ENCODE measurements at places on chromosomes 4 and X.
A peak's percentile ranks its signal among the peaks of the same experiment; 100 is the strongest.

GRCh38 chr4:94519019-94519418, 67.3 kb downstream of the PDLIM5 start:
- no peak for DNase-seq

- DNase-seq, result no peak
These were observed 71.9 kb downstream of the PDLIM5 start for GRCh38 chr4:94523617-94524016.

DNA sequence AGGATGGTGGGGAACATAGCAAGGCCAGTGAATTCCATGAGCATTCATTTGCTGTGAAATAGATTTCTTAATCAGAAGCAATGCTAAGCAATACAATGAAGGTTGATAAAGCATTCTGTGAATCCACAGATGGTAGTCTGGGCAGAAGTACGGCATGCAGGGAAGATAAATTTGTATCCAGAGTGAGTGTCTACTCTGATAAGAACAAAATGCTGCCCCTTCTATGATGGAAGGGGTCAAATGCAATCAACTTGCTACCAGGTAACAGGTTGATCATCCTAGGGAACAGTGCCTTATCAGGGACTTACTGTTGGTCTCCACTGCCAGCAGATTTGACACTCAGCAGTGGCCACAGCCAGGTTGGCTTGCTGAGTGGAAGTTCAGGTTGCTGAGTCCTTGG, 189.4 kb downstream of the MAB21L2 start:
- DNase-seq, result no peak

DNA sequence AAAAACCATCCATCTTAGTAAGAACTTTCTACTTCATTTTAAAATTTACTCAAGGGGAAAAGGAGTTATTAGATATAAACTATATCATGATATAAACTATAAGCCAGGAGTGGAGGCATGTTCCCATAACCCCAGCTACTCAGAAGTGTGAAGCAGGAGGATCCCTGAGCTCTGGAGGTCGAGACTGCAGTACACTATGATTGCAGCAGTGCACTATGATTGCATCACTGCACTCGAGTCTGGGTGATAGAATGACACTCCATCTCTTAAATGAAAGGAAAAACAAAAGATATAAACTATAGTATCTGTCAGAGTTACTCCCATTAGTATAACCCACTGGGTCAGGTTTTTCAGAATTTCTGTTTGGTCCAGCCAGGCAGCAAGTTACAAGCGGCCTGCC, 47.6 kb downstream of the RPS3A start:
- DNase-seq, result no peak

GRCh38 chr4:110503270-110504083, 27.5 kb downstream of the ENPEP start:
- no peak for DNase-seq

DNA sequence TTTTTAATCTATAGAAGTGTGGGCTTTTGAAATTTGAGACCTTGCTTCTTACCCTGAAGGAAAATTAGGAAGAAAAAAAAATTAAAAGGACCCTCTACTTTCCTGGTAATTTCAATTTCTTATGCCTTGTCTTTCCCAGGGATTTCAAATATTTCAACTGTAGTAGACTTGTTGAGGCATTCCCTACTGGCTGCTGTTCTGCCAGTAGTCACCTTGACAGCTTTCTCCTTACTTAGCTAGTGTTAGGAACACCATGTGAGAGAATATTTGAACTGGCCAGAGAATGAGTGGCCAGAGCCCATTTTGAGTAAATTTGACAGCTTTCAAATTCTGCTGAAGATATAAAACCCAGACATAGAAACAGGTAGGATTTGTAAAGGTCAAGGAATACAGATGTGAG, 24.0 kb upstream of the GBA3 start:
- no peak for DNase-seq

GRCh38 chr4:23853986-23854660, 35.7 kb downstream of the PPARGC1A start:
- no peak for DNase-seq

- DNase-seq, result no peak
These were observed 160.7 kb upstream of the NPY2R start for GRCh38 chr4:155047755-155048154.

DNA sequence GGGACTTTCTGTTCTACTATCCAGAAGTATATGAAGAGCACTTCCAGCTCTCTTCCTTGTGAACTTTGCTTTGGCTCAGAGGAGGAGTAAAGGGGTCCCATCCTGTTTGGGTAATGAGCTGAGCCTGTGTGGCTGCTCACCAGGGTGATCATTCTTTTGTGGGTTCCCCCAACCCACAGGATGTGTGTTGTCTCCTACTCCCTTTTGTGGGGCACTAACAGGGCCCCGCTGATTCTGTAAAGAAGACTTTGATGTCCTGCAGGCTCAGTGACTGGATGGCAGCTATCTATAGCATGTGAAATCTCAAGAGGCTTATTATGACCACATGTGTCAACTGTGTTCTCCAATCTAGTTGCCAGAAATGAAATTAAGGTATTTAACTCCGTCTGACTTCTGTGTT, 40.8 kb downstream of the ZNF518B start:
- DNase-seq, result no peak

DNA sequence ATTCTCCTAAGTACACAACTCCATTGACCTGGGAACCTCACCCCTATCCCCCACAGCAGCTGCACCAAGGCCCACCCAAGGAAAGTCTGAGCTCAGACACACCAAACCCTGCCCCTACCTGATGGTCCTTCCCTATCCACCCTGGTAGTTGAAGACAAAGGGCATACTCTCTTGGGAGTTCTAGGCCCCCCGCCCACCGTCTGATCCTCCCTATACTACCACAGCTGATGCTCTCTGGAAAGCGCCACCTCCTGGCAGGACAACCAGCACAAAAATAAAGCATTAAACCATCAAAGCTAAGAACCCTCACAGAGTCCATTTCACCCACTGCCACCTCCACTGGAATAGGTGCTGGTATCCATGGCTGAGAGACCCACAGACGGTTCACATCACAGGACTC, 83.6 kb downstream of the ANAPC10 start:
- DNase-seq, result no peak

GRCh38 chr4:99736846-99737245, 79.2 kb upstream of the C4orf54 start:
- no peak for DNase-seq

DNA sequence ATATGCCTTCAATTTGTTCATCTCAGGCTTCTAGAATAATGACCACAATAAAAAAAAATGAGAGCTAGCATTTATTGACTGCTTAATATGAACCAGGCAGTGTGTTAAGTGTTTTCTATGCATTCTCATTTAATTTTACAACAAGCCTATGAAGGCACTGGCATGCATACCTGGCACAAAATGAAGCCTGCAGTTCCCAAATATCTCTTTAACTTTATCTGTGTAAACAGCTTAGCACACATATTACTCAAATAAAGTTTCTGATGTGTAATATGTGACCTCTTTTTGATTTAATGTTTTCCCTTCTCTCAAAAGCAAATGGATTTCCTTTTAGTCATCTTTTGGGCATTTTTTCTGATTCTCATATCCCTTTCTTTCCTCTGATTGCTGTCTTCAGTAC, 671.8 kb downstream of the PCDH7 start:
- DNase-seq, result no peak

DNA sequence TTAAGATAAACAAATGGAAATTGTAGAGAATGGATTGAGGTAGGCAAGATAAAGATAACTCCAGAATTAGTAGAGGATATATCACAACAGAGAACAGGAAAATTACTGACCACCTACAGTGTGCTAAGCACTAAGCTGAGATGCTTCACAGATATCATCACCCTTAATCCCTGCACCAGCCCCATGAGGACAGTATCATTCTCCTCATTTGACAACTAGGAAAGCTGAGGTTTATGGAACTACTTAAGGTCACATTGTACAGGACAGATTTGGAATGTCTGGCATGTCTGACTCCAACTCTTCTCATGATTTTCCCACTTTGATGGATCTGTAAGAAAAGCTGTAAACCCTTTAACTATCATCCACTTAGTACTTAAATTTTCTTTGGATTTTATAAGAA, 95.5 kb downstream of the CASK start:
- DNase-seq, result no peak

DNA sequence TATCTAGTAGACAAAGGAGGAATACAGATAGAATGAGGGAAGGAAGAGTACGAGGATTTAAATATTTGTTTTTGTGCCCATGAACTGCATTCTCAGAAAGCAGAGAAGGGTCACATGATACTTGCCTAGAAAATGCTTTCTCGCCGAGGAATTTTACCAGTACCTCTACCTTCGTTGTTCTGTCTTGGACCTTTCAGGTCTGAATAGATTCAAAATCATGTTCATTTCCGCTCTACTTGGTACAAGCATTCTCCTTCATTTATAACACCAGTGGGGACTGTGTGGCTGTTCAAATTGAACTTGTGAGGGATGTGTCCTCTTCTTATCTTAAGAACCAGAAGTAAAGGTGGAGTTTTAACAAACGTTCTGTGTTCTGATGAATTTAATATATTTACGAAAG, 1.9 kb downstream of the USP38 start:
- DNase-seq, result no peak

GRCh38 chrX:129649268-129650182, 5.2 kb downstream of the APLN start:
- DNase-seq, result no peak

GRCh38 chr4:55437356-55437796, 41.6 kb downstream of the TMEM165 start:
- DNase-seq, result no peak

GRCh38 chr4:98611677-98612317, 46.6 kb downstream of the TSPAN5 start:
- DNase-seq, result no peak

GRCh38 chr4:85659610-85660218, 184.8 kb downstream of the ARHGAP24 start:
- no peak for DNase-seq

- no peak for DNase-seq
These were observed 174.9 kb downstream of the CORIN start for GRCh38 chr4:47662975-47663374.

DNA sequence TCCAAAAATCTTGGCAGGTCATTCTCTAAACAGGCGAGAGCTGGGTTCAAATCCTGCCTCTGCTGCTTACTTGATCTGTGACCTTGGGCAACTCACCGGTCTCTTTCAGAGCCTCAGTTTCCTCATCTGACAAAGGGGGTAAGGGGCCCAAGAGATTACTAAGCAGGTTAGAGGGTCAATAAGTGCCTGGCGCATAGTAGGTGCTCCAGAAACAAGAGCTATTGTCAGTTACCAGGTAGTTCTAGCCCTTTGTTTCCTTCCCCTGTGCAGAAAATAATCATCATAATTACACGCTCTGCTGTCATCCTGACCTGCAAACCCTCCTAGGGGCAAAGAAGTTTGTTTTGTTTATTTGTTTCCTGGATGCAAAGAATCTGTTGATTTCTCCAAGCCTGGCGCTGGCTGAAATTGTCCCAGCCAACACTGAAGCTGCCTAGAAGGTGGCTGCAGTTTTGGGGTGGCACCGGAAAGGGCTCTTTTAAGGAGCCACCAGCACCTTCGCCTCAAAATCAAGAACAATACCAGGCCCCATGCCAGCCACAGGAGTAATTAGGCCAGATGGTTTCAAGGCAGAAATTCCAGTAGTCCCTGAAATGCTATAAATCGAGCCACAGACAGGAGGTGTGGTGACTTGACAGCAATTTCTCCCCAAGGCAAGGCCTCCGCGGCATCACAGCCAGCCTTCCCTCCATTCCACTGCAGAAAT, 10.2 kb upstream of the KIAA0232 start:
- no peak for DNase-seq

- DNase-seq, result no peak
These were observed 92.9 kb downstream of the FNIP2 start for GRCh38 chr4:158861766-158862165.

- DNase-seq, result no peak
These were observed 961.3 kb downstream of the ADGRL3 start for GRCh38 chr4:62161446-62161845.

DNA sequence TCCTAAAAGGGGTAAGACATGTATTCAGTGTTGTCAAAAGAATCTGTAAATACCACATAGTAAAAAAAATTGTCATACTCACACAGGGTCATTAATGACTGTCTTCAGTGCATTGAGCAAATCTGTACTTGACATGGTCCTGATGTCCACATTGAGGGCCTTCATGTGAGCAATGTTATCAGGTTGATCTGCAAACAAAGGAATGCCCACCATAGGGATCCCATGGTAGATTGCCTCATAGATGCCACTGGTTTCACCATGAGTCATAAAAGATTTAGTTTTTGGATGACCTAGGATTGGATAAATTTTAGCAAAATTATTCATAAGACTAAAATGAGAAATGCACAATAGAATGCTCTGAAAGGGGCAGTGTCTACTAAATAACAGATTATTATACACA, 38.1 kb upstream of the UGT2B15 start:
- DNase-seq, result no peak

- DNase-seq, result peak; percentile 33
These were observed 19.1 kb upstream of the S100P start for GRCh38 chr4:6674500-6675149.

GRCh38 chr4:11223311-11223710, 205.4 kb downstream of the HS3ST1 start:
- no peak for DNase-seq

DNA sequence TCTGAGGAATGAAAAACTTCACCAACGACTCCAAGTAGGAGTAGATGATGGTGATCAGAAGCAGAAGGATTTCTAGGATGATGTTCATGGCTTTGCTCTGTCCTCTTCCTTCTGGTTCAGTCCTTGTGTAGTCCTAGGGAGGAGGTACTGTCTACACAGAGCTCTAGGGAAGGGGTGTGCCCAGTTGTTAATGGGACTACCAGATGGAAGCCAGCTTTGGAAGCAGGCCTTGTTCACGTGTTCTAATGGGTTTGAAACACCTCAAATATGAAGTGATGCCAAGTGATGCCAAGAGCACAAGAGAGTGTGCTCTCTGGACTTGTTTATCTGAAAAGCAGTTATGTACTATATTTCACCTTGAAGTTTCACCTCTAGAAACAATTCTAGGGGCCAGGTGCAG, at the start of gene HSD17B13:
Gene HSD17B13, minus strand, starts transcription at position 129 of the 400 bp plus-strand sequence. Its CDS starts 41 bp downstream, at position 88.
- no peak for DNase-seq

DNA sequence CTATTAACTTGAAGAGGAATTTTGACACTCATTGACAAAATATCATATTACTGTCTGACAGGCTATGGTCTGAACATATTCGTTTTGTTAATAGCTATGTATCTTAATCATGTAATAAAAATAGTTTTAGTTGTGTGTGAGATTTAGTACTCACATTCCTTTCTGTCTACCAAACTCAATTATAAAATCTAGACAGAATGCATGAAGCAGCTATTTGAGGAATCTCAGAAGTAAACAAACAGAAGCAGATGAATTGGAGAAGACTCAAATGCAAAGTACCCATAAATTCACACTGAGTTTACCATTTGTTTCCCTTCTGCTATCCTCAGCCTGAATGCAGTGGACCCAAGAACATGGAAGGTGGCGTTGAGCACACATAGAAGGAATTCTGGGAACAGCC, 841.6 kb upstream of the AADAT start:
- no peak for DNase-seq

- DNase-seq, result no peak
These were observed 110.9 kb downstream of the AREG start for GRCh38 chr4:74555843-74556242.

- no peak for DNase-seq
These were observed 36.1 kb downstream of the ZBTB49 start for GRCh38 chr4:4326166-4326565.
